ENCODE measurements at places on chromosomes 11 and 22.

DNA sequence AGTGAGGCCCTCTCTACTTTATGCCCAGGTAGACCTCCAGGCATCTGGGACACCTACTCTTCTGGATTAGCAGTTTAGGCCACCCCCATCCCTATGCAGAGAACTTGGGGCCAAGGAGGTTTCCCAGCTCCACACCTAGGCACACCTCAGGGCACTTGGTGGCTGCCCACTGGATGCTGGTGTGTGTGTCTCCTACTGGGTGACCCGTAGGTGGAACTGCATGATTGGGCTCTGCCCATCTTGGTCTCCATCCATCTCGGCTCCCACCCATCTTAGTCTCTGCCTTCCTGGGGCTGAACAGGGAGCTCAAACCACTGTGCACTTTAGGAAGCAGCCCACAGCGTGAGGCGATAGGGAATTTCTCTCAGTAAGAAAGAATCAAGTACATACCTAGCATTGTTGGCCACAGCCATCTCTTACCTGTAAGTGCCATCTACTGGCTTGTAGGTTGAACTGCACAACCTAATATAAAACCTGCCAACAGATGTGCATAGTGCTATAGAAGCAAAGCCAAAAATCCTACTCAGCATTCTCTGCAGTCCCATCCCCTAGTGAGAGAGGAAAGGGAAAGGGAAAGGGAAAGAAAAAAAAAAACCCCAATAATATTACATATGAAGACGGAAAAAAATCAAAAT, 61.6 kb upstream of the PTPN5 start:
- DNase-seq: no peak

GRCh38 chr11:37040921-37041320, 442.9 kb upstream of the RAG2 start:
- no peak for DNase-seq

GRCh38 chr11:75269367-75269660, 28.7 kb downstream of the TPBGL start:
- DNase-seq: no peak

- DNase-seq: no peak
These were observed 76.8 kb upstream of the BDNF start for GRCh38 chr11:27777033-27777432.

- peak; percentile 84 for DNase-seq
These were observed at the start of the genes ILK and RRP8 for GRCh38 chr11:6603287-6604080. Gene ILK (plus strand): TSS chr11:6603774. CDS start chr11:6604272, 498 bp downstream. Gene RRP8 (minus strand): TSS chr11:6603616. CDS start chr11:6603502, 114 bp downstream.

Measured in stimulated activated CD4-positive, alpha-beta T cell treated with anti-CD3 and anti-CD28 coated beads, Interleukin-4, amount 100 ng/mL, for 4 hours (primary cell).